ENCODE measurements at places on chromosomes 12 and 14.
A peak's percentile ranks its signal among the peaks of the same experiment; 100 is the strongest.

GRCh38 chr12:14554281-14555007 lies 13.2 kb downstream of the PLBD1 start:
- DNase-seq: peak; percentile 13

GRCh38 chr14:67580336-67581171 lies 19.5 kb downstream of the PIGH start:
- DNase-seq: no peak

DNA sequence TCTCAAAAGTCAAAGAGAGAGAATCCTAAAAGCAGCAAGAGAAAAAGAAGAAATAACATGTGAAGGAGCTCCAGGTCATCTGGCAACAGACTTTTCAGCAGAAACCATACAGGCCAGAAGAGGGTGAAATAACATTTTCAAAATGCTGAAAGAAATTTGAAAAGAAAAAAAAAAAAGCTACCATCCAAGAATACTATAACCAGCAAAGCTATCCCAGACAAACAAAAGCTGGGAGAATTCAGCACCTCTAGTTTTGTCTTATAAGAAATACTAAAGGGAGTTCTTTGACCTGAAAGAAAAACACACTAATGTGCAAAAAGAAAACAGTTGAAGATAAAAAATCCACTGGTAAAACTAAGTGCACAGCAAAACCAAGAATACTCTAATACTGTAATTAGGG lies 36.8 kb downstream of the SLC41A2 start:
- DNase-seq: no peak

DNA sequence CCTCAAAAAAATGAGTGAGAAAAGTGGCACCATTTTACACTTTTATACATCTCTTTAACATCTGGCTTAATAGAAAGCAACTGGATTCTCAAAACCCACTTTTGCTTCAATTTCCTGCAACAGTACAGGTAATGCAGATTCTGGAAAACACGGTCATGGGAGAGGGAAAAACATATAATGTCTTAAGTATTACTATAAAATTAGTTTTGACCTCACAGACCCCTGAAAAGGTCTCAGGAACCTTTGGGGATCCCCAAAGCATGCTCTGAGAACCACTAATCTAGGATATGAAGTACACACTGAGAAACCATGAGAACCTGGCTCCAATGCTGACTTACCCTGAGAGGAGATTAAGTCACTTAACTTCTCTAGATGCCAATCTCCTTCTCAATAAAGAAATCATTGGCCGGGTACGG lies 64.7 kb downstream of the PPP2R5E start:
- DNase-seq: no peak

DNA sequence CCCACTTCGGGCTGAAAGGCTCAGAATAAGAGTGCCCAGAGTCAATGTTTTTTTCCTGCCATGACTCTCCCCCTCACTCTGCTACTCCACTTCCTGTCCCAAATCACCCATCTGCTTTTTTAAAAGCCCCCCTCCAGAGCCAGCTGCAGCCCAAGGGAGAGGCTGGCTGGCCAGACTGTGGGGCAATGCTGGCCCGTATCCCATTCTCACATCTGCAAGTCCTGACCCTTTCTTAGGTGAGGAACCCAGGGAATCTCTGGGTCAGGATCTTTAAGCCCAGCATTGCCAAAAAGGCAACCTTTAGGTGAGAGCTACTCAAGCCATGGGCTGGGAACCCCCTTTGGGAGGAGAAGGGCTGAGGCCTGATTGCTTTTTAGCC lies 1.7 kb upstream of the ITGA5 start:
- no peak for DNase-seq

- DNase-seq: peak; percentile 44
Measured at GRCh38 chr14:80215756-80216581, 4.7 kb upstream of the DIO2 start.

DNA sequence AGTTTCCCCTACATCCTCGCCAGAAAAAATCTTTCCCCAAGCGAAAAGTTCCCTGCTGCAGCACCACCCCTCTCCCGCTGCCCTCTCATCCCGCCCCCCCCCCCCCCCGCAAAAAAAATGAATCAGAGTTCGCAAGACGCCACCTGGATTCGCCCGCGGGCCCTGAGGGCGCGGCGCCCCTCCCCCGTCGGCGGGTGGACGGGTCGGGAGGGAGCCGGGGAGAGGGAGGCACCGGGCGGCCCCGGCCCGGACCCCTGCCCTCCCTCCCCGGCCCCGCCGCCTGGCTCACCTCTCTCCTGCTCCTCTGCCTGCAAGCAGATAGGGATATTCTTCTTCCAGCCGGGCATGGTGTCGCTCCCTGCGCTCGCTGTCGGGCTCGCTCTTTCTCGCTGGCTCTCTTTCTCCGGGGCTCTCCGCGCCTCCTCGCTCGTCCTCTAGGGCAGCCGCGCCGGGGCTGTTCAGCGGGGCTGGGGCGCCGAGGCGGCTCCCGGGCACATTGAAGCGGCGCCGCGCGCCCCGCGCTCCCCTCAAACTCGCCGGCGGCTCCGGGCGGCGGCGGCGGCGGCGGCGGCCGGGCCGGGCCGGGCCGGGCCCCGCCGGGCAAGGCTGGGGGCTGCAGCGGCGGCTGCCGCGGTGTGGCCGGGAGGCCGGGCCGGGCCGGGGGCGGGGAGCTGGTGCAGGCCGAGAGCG lies 200.3 kb upstream of the CAND1 start:
- DNase-seq: peak; percentile 44

GRCh38 chr12:69822201-69822860 lies 2.7 kb upstream of the MYRFL start:
- no peak for DNase-seq

- no peak for DNase-seq
Measured at GRCh38 chr12:42574851-42575266, 14.7 kb downstream of the PRICKLE1 start.

GRCh38 chr14:76710056-76711010 lies 50.9 kb upstream of the VASH1 start:
- DNase-seq: peak; percentile 49

DNA sequence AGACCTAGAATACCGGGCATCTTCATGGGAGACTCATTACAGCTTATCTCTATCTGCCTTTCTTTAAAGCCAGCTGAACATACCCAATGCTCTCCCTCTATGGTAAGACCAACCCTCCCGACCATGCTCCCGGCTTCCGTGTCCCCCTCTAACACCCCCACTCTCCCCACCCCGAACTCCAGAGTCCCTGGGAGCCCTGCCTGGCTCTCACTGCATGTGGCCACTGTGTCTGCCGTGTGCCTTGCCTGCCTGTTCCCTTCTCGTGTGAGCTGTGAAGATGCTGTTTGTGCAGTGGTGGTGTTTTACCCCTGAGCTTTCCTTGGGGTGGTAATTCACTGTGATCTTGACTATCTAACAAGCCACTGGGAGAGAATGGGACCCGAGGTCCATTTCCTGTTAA lies 146.4 kb upstream of the FKBP4 start:
- DNase-seq: no peak

GRCh38 chr12:6959805-6960592 lies 8.8 kb downstream of the PTPN6 start:
- DNase-seq: no peak

DNA sequence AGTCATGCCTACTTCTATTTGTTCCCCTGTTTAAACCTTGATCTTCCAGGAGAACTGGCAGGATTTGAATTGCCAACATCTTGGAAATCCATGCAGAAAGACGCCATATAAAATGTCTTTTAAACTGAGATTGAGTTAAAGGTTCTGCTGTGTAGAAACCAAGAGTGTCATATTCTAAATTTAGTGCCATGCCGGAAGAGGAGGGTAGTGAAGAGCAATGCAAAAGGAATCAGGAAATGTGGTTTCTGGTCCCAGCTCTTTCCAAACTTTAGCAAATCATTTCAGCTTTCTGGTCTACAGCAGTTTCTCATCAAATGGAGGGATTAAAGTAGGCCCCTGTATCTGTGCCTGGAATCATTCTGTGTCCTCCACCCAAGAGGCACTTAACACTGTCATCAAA lies 85.7 kb downstream of the BTG1 start:
- DNase-seq: peak; percentile 89

- peak; percentile 88 for DNase-seq
Measured at GRCh38 chr14:100416921-100417860, 94.1 kb downstream of the SLC25A47 start.

DNA sequence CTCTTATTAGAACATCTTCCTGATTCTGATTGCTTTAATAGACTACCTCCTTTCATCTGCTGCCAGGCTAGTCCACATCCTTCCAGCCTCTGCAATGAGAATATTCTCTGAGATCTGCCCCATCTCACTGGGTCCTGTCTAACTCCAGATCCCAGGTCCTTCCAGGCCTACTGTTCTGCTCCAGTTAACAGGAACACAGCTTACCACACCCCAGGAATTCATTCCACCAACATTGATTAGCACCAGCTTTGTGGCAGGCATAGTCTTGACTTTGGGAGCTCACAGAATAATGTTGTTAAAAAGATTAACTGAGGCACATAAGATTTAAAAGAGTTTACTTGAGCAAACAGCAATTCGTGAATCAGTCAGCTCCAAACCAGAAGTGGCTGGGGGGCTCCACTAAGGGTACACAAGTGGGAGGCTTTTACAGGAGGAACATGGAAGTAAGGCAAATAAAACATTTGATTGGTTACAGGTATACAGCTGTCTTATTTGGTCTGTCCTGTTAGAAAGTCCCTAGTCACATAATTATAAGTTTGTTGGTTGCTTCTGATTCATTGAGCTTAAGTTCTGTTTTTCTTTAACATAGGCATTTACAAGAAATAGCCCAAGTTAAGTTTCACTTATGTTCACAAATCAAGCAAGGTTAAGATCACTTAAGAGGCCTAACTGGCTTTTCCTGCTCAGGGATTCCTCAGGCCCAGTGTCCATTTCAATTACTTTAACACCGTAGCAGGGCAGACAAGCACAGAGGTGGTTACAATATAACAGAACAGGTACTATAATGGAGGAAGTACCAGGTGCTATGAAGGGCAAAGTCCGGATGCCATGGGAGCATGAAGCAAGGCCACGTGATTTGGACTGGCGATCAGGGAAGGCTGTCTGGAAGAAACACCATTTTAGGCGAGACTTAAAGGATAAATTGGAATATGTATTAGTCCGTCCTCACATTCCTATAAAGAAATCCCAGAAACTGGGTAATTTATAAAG lies 12.2 kb upstream of the MYH7 start:
- no peak for DNase-seq

DNA sequence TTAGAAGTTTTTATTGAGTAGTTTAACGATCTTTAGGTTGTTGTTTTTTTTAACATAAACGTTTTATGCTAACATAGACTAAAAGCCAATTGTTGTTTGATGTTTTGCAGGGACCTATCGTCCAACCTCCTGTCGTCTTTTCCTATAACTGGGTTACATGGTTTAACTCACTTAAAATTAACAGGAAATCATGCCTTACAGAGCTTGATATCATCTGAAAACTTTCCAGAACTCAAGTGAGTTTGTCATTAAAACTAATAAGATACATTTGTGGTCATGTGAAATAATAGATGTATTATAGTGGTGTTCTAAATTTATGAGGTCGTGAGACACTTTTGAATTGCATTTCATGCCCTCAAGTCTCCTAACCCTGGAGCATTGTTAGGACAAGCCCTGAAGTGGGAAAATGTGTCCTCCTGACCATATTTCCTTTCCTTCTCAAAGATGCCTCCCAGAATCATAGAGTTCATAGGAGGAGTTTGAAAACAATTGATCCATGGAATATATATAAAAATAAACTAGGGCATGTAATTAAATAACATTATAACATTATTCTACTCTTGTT lies 84.9 kb downstream of the ZFC3H1 start:
- no peak for DNase-seq

GRCh38 chr14:93970965-93971634 lies 5.3 kb downstream of the ASB2 start:
- no peak for DNase-seq

DNA sequence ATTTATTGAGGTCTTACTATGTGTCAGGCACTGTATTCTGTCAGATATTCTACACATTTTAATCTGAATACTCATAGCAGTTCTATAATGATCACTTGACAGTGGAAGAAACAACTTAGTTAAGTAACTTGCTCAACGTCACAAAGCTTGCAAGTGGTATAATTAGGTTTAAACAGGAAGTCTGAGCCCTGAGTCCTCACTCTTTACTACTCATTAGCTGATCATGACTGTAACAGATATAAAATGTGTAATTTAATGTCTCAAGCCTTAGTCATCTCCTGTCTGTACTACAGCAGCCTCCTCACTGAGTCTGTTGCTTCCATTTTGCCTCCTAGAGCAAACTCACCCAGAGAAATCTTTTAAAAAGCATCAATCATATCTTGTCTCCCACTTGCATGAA lies 38.9 kb downstream of the PPP4R4 start:
- DNase-seq: peak; percentile 63

- DNase-seq: no peak
Measured at GRCh38 chr12:52792185-52793029, 3.5 kb downstream of the KRT3 start.

GRCh38 chr14:94964931-94965330 lies 192.4 kb downstream of the DICER1 start:
- DNase-seq: no peak

GRCh38 chr12:44961887-44962286 lies 85.8 kb upstream of the NELL2 start:
- no peak for DNase-seq

GRCh38 chr12:88266806-88267360 lies 124.8 kb downstream of the TMTC3 start:
- no peak for DNase-seq

GRCh38 chr12:114767906-114768722 lies 84.1 kb upstream of the TBX3 start:
- no peak for DNase-seq

- DNase-seq: no peak
Measured at GRCh38 chr12:132427999-132428935, 61.7 kb upstream of the FBRSL1 start.

DNA sequence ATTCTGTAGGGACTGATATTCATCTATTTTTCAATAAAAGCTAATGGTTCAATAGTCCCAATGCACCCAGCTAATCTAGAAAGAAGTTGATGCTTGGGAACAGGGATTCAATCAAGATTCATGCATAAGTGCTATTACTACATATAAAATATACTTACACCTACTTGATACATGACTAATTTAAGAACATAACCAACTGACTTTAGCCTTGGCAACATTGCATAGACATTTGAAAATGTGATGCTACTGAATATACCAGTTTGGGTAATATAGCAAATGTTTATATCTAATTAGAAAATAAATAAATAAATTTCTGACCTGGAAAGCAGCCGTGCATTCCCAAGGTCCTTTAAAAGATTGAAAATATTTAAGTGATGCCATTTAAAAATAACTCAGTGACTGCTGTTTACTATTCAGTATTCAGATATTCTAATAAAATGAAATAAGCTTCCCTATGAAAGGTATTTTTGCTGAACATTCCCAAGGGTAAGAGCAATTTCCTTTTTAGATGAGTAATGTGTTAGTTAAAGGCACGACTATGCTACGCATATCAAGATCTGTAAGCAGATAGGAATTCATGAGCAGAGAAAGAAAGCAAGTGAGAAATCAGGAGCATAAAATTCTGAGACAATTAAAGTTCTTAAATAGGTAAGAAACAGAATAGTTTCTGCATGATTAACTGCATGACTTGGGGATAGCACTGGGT lies 160.6 kb upstream of the SYT1 start:
- DNase-seq: peak; percentile 79
